ENCODE measurements at places on chromosomes 1 and 21.

DNA sequence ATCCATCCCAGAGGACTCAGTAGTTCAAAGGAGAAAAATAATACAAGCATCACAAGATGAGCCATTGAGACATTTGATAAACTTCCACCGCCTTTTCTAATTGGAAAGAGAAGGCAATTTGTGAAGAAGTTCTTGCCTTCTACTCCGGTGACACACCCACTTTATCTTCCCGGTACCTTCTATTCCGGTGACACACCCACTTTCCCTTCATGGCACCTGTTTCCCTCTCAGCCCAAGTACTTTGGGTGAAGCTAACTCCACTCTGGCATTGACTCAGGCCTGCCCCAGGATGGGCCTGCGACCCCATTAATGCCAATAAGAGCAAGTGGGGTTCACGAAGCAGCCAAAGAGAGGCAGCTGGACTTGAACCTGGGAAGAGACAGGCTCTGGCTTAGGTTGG is 38.2 kb downstream of the CLDN14 start:
- DNase-seq: no peak

GRCh38 chr1:24713176-24713575 is 32.1 kb upstream of the CLIC4 start:
- DNase-seq: no peak

DNA sequence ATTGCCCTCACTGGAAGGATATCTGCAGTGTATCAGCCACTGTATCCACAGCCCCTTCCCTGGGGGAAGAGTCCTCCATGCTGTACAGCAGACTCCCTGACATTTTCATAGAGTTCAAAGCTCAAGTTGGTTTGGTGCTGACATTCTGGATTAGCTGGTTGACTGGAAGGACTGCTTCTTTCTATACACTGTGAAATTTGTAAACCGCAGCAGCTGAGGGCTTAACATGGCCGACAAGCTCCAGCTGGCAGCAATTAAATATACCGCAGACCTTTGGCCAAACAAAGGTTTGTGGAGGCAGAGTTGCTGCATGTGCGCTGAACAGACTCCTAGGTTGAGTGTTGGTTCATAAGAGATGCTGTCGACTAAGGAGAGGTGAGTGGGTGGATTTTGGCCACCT is 126.4 kb downstream of the DHRS3 start:
- peak; percentile 81 for DNase-seq

DNA sequence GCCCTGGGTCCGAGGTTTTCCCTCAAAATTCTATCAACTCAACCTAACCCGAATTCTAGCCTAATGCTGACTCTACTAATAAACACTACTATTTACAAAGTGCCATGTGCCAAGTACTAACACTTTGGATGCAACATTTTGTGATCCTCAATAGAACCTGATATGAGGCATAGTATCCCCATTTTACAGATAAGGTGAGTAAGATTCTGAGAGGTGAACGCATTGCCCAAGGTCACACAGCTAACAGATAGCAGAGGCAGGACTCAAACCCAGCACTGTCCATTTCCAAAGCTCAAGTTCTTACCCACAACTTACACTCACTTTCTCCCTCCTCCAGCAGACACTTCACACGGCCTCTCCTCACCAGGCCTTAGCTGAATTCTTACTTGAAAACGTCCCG is 46.0 kb upstream of the LAPTM5 start:
- no peak for DNase-seq

- no peak for DNase-seq
Observed at GRCh38 chr1:99371413-99371812, 107.1 kb downstream of the PLPPR4 start.

DNA sequence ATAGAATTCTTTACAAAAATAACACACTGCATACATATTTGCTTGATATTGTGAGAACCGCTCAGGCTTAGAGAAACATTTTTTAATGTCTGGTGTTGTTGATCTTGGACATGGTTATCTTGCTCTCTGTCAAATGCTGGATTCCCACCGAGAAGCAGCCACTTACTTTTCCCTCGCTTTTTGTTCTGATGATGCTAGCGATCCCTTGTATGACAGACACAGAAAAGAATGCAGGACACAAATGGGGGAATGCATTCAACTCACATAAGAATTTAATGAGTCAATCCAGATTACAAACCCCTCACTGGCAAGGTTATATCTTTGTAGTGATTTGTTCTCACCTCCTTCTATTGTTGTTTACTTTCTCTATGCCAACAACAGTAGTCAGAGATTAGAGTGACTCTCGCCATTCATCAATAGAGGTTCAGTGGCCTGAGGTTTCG is 76.8 kb upstream of the AKT3 start:
- DNase-seq: no peak
